ENCODE measurements at places on chromosomes 1 and 21. TPM values are rescaled to one million over a fixed set of nuclear protein-coding genes. Genes with fewer than 3 reads are reported as not detected.

RSPH1 gene
- 0.45 TPM for total RNA-seq

DNA sequence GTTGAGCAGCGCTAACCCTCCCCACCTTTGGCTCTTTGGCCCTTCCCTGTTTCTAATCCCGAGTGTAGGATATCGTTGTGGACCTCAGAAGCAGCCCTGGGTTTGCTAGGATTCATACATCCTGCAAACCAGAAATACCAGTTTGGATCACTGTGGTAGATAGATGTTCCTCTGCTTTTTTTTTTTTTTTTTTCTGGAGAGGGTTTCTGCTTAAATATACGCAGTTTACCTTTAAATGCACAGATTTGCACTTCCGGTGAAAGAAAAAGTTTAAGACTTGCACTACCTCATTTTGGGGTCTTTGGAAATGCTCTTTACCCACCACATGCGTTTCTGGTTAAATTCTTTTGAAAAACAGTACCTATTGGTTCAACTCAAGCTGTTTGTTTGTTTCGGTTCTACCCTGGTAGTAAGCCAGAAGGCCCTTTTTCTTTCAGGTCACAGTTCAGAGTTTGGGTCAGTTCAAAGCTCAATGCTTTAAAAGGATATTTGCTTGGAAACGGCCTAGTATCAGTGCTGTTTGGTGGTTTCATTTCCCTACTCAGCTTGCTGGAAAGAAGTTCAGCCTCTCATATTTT is 908 bp downstream of the DDI2 start:
- peaks cover 10% of the 10 kb centered on the region for H3K4me1 ChIP-seq
- DNase-seq: no peak
- no peaks in the 10 kb centered on the region for H3K27me3 ChIP-seq
- H3K4me3 ChIP-seq: peak overlapping the region; percentile 89
- no peaks in the 10 kb centered on the region for H3K36me3 ChIP-seq

DNA sequence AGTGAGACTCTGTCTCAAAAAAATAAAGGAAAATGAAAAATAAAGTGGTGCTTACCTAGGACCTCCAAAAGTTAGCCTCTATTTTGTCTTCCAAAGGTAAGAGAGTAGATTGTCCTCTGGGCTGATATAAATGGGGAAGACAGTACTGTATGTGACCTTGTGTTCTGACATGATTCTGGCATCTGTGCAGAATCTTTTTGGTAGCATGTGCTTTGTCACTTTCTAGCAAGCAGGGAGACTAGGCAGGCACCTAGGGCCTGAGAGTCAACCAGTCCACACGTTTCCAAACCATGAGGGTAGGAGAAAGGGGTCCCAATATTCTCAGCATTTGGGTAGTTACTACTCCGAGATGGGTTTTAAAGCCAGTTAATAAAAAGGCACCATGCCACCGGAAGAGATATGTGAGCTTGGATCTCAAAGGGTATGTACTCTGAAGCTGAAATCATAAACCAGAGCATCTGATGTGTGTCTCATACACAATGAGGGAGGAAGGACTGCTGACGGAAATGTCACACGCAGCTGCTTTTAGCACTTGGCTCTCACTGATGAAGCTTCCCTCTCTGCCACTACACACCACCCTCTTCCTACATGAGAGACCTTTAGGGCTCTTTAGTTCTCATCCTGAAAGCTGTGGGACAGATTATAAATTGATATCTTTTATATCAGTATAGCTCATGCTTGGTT is 27.0 kb upstream of the SLC16A1 start:
- H3K27ac ChIP-seq: no peak overlapping the region
- no peaks in the 10 kb centered on the region for H3K36me3 ChIP-seq
- DNase-seq: no peak
- no peak overlapping the region for H3K4me3 ChIP-seq
- no peaks in the 10 kb centered on the region for H3K27me3 ChIP-seq

GRCh38 chr1:92538048-92538412 is 51.3 kb upstream of the GFI1 start:
- DNase-seq: no peak
- no peak overlapping the region for H3K27ac ChIP-seq
- no peaks in the 10 kb centered on the region for H3K36me3 ChIP-seq
- no peak overlapping the region for H3K4me3 ChIP-seq
- peaks cover 7% of the 10 kb centered on the region for H3K4me1 ChIP-seq
- H3K27me3 ChIP-seq: no peaks in the 10 kb centered on the region

GRCh38 chr1:205260948-205261732 is 33.4 kb downstream of the TMCC2 start:
- no peaks in the 10 kb centered on the region for H3K36me3 ChIP-seq
- no peak overlapping the region for H3K27ac ChIP-seq
- no peak overlapping the region for H3K4me3 ChIP-seq
- peak; percentile 36 for DNase-seq
- no peaks in the 10 kb centered on the region for H3K27me3 ChIP-seq
